Fibroblast of villous mesenchyme (primary cell): ENCODE measurements at places on chromosomes 3 and 15. TPM values are rescaled to one million over a fixed set of nuclear protein-coding genes. Genes with fewer than 3 reads are reported as not detected.
A peak's percentile ranks its signal among the peaks of the same experiment; 100 is the strongest.

CYP8B1 gene
- total RNA-seq: not detected in 2 replicates

DNA sequence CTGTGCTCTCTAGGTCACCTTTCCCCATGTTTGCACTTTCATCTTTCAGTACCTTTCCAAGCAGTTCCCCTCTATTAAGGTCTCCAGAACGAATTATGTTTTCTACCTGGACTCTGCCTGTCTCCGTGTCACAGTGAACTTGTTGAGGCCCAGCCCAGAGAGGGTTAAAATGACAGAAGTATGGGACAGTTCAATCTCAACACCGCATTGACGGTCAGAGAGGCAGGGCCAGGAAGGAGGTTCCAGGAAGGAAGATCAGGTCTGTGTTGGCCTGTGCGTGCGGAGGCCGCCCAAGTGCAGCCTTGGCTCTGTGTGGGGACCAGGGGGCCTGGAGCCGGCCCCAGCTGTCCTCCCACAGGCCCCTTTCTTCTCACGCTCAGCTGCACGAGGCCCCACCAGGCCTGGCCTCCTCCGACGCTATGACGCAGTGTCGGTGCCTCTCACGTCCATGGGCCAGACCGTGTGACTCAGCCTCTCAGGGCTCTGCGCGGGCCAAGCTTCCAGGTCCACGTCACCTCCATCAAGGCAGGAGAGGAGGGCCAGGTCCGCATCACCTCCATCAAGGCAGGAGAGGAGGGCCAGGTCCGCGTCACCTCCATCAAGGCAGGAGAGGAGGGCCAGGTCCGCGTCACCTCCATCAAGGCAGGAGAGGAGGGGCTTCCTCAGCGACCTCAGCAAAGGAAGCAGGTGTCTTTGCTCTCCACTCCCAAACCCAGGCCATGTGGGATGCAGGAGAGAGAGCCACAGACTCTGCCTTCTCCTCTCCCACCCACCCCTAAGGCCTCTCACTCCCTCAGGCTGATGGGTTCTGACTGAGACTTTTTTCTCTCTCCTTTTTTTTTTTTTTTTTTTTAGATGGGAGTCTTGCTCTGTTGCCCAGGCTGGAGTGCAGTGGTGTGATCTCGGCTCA is 83.1 kb downstream of the CPN2 start:
- DNase-seq: no peak

GRCh38 chr3:46996689-46997452 is 17.4 kb downstream of the NBEAL2 start:
- no peak for DNase-seq

GPR62 gene
- total RNA-seq: under 0.01 TPM in 1 of 2 replicates, not detected in the other

DNA sequence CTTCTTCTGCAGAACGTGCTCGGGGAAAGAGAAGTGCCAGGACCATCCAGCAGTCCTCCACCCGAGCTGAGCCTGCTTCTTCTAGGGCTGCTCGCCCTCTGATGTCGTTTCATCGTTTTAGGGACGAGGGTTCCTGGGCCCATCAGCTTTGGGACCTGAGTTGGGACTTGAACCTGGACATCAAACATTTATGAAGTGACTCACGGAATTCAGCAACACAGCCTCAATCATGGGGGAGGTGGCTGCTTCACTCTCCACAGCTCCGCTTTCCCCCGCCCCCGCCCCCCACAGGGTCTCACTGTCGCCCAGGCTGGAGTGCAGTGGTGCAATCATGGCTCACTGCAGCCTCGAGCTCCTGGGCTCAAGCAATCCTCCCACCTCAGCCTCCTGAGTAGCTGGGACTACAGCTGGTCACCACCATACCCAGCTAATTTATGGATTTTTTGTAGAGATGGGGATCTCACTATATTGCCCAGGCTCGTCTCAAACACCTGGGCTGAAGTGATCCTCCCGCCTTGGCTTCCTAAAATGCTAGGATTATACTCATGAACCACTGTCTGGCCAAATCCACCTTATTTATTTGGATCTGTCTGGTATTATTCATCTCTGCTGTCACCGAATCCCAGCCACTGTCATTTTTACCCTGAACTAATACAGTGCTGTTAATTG is 725 bp upstream of the SCAMP2 start:
- no peak for DNase-seq

GRCh38 chr3:45773714-45774449 is 22.5 kb downstream of the SLC6A20 start:
- peak; percentile 70 for DNase-seq

GRCh38 chr3:142846779-142847577 is 41.9 kb downstream of the PCOLCE2 start:
- DNase-seq: no peak

GRCh38 chr3:10741891-10742671 is 73.9 kb upstream of the SLC6A11 start:
- DNase-seq: no peak

DNA sequence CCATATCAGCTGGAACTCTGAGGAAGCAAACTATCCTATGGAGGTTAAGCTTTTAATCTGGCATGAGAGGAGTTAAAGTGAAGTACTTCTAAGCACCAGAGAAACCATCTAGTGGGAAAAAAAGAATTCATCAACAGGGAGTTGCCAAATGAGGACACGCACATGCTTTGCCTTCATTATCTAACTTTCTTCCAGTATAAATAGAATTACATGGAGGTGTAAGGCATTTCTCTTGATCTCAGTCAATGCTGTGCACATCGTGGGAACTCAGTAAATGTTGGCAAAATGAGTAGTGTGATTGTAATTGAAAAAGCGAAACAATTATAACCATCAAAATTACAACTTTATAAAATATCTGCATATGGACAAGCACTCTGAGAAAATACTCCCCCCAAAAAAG is 8.0 kb upstream of the GSK3B start:
- DNase-seq: no peak

DNA sequence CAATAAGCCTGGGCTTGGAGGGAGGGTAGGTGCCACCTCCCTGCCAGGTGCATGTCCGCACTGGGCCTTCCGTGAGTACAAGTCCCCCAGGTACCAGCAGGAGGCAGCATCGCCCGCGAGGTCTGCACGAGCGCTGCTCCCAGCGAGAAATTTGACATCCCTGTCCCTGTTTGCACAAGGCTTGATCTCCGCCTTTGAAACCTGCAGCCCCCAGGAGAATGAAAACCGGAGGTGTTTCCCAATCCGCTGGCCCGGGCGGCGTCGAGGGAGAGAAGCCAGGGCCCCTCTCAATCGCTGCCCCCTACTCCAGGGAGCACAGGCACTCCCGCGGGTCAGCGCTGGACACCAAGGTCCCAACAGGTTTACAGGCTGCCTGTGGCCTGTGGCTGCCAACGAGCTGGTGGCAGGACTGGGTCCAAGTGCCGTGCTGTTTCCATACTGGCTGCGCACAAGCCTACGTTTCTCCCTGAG is 961 bp downstream of the HAPLN3 start:
- peak; percentile 47 for DNase-seq

GRCh38 chr15:68666812-68667450 is 88.1 kb downstream of the CORO2B start:
- no peak for DNase-seq

B3GALNT1 gene
- 15.1 and 17.7 TPM in 2 replicates for total RNA-seq

DNA sequence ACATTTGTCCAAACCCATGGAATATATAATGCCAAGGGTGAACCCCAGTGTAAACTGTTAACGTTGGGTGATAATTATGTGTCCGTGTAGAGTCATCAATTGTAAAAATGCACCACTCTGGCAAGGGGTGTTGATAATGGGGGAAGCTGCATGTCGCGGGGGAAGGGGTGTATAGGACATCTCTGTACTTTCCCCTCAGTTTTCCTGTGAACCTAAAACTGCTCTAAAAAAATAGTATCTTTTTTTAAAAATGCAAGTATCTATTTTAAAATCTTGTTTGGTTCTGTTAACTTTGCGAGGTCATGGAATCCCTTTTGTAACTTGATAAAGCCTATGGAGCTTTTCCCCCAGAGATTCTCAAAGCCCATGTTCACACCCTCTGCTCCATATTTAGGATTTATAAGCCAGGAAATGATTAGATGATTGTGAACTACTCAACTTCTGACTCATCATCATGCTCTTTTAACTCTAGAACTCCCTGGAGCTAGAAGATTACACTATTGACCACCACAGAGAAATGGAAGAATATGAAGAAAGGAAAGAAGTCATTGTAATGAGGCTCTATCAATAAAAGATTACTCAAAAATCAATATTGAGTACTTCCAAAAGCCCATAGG is 56.1 kb upstream of the C3orf49 start:
- peak; percentile 8 for DNase-seq

- no peak for DNase-seq
Measured at GRCh38 chr3:105700575-105700974, 168.2 kb downstream of the CBLB start.

DNA sequence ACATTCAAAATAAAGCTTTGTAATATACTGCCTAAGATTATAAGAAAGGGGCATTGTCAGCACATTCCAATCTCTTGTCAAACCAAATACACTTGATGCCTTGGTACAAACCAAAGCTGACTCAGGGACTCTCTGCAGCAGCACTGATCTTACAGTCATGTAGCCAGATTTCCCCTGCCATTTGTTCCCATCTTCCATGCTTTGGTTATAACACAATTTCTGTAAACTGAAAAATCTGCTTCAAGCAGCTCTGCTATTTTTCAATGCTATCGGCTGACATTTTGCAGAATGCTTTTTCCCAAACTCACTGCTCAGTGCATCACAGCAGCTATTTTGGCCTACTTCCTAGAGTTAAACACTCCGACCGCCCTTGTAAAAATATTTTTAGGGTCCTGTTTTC is 18.2 kb downstream of the PLOD2 start:
- peak; percentile 97 for DNase-seq

- DNase-seq: peak; percentile 57
Measured at GRCh38 chr3:51539291-51539941, 897 bp downstream of the RAD54L2 start.

DNA sequence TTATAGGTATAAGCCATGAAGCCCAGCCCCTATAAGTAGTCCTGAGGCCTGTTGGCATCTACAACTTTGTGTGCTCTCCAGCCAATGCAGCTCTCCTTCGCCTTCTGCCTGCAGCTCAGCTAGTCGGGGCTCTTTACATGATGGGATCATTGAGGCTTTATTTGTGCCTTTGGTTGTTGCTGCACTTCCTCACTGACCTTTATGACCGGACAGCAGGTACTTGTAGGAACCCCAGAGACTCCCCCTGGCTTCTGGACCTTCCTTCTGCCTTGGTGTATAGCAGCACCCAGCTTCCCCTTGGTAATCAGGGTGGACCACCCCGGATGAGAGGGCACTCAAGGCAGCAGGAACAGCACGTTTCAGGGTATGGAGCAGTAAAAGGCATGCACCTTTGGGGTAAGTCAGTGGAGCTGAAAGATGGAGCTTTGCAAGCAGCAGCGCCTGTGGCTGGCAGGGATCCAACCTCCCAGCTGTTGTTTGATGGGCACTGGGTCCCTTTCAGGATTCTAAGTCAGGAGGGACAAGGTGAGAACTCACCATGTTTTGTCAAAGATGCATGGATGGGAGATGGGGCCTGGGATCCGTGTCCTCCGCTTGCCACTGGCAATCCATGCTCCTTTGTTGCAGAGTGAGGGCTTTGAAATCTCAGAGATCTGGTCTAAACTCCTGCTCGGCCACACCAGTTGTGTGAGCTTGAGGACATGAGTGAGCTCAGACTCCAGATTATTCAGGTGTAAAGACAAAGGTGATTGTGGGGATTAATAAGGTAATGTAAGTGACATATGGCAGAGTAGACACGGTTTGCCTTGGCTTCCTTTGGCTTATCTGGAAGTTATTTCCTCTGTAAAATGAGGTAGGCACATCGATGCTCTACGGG is 65.1 kb upstream of the KLF13 start:
- no peak for DNase-seq

DNA sequence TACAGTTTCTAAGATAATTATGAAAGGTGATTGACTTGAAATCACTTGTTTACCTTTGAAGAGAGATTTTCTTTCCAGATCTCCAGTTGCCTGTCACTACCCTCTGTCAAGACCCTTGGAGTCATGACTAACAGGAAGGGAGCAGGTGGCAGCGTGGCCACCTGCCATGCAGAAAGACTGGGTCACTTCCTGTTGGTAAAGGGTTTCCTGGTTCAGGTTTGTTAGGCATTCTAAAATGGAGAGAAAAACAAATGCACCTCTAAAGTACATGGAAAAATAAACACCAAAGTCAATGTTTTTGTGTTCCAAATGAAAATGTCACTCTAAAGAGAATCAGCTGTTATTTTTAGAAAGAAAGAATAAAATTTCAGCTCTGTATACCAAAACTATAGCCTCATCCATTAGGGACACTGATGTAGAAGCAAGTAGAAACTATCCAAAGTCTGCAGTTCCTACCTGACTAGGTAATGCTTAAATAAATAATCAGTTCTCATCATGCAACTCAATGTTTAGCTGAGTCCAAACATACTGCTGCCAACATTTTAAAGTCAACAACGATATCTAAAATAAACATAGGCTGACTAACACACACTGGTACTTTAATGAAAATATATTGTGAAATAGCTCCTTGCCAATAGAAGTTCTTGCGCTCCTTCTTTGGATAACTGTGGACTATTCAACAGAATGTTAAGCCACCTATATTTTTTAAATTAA is 23.9 kb upstream of the TM4SF1 start:
- DNase-seq: peak; percentile 82

DNA sequence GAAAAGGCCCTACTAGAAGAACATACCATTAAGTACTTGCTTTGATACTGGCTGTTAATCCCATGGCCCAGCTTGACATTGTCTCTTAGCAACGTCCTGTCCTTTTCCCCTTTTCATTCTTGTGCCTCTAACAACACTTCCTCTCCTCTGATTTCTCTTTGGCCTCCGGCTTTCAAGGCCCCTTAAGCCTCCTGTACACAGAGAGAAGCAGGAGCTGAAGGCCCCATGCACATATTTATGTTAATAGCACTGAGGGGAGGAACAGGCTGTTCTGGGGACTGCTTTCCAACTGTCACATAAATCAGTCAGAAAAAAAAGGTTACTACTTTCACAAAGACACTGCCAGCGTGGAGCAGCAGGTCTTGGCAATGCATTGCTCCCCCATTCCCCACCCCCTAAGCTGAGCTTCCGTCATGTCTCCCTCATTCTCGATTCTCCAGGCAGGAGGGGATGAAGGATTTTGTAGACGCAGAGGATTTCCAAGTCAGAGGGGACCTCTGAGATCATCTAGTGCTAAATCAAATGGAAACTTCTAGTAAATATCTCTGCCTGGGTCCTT is 257.4 kb upstream of the ADAMTS9 start:
- DNase-seq: peak; percentile 28

- no peak for DNase-seq
Measured at GRCh38 chr15:83356501-83357399, 72.3 kb upstream of the BNC1 start.

DNA sequence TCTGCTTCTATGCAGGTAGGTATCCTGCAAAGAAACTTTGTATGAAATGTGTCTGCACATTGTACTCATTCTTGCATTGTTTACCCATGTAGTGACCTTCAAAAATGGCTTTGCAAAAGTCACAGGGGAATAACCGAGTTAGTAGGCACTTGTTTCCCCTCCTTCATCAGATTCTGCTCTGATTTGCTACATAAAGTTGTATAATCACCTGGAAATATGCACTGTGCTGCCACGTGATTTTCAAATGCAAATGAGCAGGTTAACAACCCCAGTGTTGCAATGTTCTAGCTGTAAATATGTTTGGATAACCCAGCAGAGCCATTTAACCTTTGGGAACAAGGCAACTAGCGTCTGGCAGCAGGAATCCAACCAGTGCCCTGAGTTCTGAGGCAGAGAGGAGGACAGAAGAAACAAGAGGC is at the start of gene KNG1:
Gene KNG1 (plus strand): TSS at position 321 of the 419 bp plus-strand sequence. CDS start 184 bp downstream, outside the sequence.
- no peak for DNase-seq
